ENCODE measurements at places on chromosomes 3 and 15. TPM values are rescaled to one million over a fixed set of nuclear protein-coding genes. Genes with fewer than 3 reads are reported as not detected.

The CLRN1 gene
- not detected for polyA plus RNA-seq

The PLD1 gene
- polyA plus RNA-seq: 3.0 TPM

The KLHL40 gene
- not detected for polyA plus RNA-seq

The MESP2 gene
- not detected for polyA plus RNA-seq

The LARP6 gene
- 95.9 TPM for polyA plus RNA-seq

DNA sequence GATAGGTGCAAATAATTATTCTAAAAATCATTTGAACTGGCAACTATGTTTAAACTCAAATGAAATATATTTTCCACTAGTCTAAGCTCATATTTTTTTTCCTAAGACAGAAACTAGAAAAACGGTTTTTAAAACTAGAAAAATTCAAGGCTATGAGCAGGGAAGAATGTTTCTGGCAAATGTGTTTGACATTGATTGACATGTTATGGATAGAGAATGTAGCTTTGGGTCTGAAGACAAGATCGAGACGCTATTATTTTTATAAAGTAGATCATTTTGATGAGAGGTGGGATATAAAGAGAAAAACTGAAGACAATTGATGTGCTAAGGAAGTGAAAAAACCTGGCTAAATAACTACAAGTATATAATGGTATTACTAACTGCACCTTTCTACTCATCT lies 415.2 kb downstream of the GABRB3 start:
- DNase-seq: no peak

DNA sequence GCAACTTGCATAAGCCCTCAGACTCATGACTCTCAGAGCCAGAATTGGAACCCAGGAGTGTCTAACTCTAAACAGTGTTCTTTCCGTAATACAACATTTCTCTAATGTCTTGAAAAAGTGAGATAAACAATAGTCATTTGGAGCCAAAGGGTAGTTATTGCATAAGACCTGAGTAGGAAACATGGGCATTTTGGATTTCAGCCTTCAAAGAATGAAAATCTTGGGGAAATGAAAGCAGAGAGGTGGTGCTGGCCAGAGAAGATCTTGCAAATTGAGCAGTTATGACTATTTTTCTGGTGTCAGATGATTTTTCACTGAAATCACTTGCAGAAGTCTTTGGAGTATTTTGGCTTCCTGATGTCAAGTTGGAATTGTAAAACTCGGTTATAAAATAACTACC lies 379.4 kb downstream of the DIPK2A start:
- no peak for DNase-seq

- DNase-seq: peak; percentile 52
Observed at GRCh38 chr15:39285663-39286062, 295.2 kb upstream of the THBS1 start.

DNA sequence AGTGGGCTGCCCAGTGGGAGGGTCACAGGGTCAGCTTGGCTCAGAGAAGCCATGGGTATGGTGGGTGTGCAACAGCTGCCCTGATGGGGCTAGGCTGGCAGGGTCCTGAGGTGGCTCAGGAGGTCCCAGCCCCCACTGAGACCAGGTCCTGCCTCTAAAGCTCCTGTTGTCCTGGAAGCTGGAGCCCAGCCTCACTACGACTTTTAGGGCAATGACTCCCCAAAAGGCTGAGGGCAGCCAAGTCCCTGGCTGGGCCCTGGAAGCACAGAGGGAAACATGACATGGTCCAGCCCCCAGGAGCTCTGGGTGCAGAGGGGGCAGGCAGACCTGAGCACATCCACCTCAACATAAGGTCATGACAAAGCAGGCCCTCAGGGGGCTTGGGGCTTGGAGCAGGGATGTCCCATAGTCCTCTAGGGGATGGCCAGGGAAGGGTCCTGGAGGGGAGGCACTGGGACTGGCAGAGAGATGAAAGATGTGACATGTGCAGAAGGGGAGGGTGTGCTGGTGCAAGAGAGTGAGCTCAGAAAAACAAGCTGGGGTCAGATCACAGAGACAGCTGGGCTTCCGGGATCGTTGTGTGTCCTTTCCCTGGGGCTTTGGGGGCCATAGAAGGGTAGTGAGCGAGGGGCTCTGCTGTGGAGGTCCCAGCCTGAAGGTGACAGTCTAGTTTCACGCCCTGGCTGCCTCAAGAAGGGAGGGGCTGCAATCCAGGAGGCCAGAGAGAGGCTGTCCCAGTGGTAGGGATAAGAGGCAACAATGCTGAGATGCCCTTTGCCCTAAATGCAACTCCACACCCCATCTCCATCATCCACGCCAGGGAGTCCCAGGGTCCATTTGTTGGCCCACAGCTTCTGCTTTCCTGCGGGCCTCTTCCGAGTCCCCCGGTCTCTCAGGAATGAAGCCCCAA lies 639 bp upstream of the ITIH3 start:
- no peak for DNase-seq

GRCh38 chr3:66572938-66573710 lies 72.3 kb upstream of the LRIG1 start:
- no peak for DNase-seq
